ENCODE measurements at places on chromosomes 2 and 18. TPM values are rescaled to one million over a fixed set of nuclear protein-coding genes. Genes with fewer than 3 reads are reported as not detected.
A peak's percentile ranks its signal among the peaks of the same experiment; 100 is the strongest.

Gene HRH4
- total RNA-seq: not detected

Gene ALK
- not detected for total RNA-seq

Gene SH3RF3
- total RNA-seq: 0.06 TPM

Gene VWC2L
- total RNA-seq: not detected

Gene COLEC11
- 0.23 TPM for total RNA-seq

Gene MYOM1
- 1.6 TPM for total RNA-seq

Gene TTN
- 11.5 TPM for total RNA-seq

Gene DNPEP
- total RNA-seq: 64.8 TPM

Gene CYTIP
- total RNA-seq: 231 TPM

DNA sequence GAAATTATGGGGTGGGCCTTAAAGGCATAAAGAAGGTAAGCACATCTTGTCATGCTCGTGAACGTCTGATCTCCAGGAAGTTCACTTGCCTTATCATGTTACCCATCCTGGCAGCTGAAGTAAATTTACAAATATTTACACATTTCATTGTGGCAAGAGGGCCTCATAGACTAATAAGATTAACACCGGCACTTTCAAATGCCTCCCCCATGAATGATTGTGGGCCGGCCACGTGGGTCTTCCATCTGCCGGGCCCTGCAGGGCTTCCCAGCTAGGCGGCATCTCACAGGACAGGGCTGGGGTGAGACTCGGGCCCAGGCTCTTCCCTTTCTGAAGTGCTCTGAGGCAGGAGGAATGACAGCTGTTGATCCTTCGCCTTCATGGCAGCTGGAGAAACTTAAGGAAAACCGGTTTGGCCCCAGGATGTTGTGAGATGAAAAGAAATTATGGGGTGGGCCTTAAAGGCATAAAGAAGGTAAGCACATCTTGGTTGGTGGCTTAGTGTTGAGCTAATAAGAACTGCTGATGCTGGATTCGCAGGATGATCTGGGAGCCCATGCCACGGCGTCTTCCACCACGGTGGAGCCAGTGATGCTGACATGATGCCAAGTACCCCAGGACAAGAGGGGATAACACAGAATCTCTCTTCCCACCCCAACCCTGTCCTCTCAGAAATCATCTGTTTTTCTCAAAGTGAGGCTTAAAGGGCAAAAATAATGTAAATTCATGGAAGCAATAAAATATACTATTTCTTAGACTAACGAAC is 176.3 kb downstream of the SEPTIN10 start:
- peaks cover 5% of the 10 kb centered on the region for H3K27me3 ChIP-seq
- H3K27ac ChIP-seq: no peak overlapping the region
- H3K36me3 ChIP-seq: no peaks in the 10 kb centered on the region
- H3K4me3 ChIP-seq: no peak overlapping the region
- no peak for DNase-seq

DNA sequence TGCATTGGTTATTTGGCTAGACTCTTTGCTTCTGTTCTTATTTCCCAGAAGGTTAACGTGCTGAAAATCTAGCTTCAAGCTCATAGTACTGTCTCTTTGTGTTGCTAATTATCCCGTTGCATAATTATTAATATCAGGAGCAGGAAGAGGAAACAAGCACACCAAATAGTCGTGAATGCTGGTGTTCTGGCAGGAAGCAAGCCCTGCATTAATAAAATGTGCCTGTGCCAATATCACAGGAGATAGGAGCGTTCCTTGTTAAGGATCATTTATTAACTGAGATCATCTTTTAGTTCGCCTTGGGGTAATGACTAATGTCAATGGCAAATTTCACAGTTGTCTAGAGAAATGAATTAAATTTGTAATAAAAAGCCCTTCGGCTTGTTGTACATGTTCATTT is 893.0 kb upstream of the POU3F3 start:
- no peaks in the 10 kb centered on the region for H3K27me3 ChIP-seq
- no peak overlapping the region for H3K27ac ChIP-seq
- no peak for DNase-seq
- H3K4me3 ChIP-seq: no peak overlapping the region

DNA sequence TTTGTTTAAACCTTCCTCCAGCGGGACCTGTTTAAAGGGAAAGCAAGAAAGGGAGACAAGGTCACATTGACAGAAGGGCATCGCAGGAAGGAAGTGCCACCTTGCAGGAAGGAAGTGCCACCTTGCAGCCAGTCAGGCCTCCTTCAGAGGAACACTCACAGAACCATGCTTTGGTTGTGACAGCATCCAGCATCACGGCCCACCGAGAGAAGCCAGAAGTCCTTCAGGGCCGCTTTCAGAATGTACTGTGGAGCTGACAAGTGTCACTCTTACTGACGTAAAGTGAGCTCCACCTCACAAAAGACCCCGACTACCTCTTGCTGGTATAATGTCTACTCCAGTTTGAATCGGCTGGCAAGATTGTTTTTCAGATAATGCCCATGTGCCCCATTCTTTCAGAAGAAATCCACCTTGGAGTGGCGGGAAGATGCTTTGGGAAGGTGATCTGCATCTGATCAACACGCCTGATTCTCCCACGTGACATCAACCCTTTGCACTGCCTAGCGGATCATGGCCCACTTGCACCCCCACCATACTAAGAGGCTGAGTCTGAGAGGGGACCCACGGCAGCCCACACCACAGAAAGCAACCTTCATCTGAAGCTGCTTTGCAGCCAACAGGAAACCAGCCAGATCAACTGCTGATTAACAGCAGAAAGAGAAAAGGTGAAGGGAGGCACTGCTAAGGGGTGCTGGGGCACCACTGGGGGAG is 99.8 kb downstream of the UXS1 start:
- DNase-seq: peak; percentile 82
- peaks cover 50% of the 10 kb centered on the region for H3K4me1 ChIP-seq

- H3K4me3 ChIP-seq: no peak overlapping the region
- H3K27me3 ChIP-seq: no peaks in the 10 kb centered on the region
- H3K27ac ChIP-seq: no peak overlapping the region
- no peaks in the 10 kb centered on the region for H3K4me1 ChIP-seq
- no peak for DNase-seq
- no peaks in the 10 kb centered on the region for H3K36me3 ChIP-seq
These were observed 119.3 kb upstream of the ZSWIM2 start for GRCh38 chr2:186968277-186968676.

DNA sequence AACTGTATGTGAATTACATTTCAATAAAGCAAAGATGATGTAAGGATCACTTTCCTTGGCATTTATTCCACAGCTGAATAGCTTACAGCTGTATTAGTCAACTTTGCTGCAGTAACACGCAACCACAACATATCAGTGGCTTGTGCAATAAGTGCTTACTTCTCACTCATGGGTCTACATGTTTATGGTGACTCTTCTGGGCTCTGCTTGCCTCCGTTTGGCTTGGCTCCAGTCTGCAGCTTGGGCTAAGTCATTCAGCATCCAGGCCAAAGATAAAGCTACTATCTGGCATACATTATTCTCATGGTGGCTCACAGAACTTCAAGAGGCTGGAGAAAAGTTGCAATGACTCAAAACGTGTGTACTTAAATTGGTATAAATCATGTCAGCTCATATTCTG is 355.0 kb downstream of the RNF144A start:
- no peak overlapping the region for H3K27ac ChIP-seq
- no peak overlapping the region for H3K4me3 ChIP-seq
- H3K27me3 ChIP-seq: peaks cover 5% of the 10 kb centered on the region
- no peak for DNase-seq
- no peaks in the 10 kb centered on the region for H3K4me1 ChIP-seq

- no peak overlapping the region for H3K27ac ChIP-seq
- no peaks in the 10 kb centered on the region for H3K4me1 ChIP-seq
- H3K27me3 ChIP-seq: no peaks in the 10 kb centered on the region
- H3K4me3 ChIP-seq: no peak overlapping the region
- no peaks in the 10 kb centered on the region for H3K36me3 ChIP-seq
These were observed 58.5 kb downstream of the CLHC1 start for GRCh38 chr2:55173438-55174054.

- H3K4me3 ChIP-seq: no peak overlapping the region
- DNase-seq: no peak
- H3K4me1 ChIP-seq: no peaks in the 10 kb centered on the region
- no peaks in the 10 kb centered on the region for H3K27me3 ChIP-seq
- no peaks in the 10 kb centered on the region for H3K36me3 ChIP-seq
These were observed 128.4 kb upstream of the CBLN2 start for GRCh38 chr18:72672364-72673184.

DNA sequence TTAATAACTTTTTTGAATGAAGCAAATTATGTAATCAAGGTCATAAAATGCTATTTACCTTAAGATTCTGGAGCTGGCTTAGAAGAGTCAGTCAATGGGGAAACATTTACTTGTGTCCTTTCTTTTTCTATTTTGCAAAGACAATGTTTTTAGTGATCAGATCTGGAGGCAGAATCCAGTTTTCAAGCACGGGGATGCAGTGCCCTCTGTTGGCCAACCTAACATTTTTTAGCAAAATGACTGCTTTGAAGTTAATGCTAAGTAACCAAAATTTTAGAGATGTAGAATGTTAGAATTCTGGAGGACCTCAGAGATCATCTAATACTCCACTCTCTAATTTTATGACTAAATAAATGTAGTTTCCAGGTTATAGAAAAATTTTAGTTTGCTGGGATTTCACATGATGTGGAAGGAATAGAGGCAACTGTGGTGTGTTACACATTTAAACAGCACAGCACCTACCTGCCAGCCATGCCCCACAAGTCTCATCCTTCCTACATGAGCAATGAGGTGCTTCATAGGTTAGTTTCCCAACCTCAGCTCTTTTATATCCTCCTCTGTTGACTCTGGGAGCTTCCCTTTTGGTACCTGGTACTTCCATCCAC is 23.6 kb upstream of the SLC9A4 start:
- H3K36me3 ChIP-seq: peaks cover 3% of the 10 kb centered on the region
- no peak overlapping the region for H3K27ac ChIP-seq
- no peak overlapping the region for H3K4me3 ChIP-seq
- peaks cover 2% of the 10 kb centered on the region for H3K4me1 ChIP-seq
- peak; percentile 74 for DNase-seq

- H3K4me1 ChIP-seq: no peaks in the 10 kb centered on the region
- no peak for DNase-seq
- no peak overlapping the region for H3K4me3 ChIP-seq
- no peaks in the 10 kb centered on the region for H3K36me3 ChIP-seq
- H3K27ac ChIP-seq: no peak overlapping the region
- peaks cover 10% of the 10 kb centered on the region for H3K27me3 ChIP-seq
These were observed 64.9 kb downstream of the MCFD2 start for GRCh38 chr2:46850742-46851141.

DNA sequence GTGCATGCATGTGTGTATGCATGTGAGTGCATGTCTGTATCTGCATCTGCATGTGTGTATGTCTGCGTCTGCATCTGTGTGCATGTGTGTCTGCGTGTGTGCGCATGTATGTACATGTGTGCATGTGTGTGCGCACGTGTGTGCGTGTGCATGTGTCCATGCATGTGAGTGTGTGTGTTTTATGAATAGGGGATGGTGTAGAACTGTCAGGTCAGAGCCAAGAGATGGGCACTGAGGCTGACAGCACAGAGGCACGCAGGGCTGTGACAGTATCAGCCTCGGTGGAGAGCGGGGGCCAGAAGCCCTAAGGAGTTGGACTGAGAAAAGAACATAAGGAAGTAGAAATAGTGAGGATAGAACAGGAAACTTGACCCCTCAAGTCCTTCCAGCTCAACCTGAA is 494.0 kb upstream of the MYT1L start:
- H3K36me3 ChIP-seq: no peaks in the 10 kb centered on the region
- no peaks in the 10 kb centered on the region for H3K4me1 ChIP-seq
- H3K27me3 ChIP-seq: no peaks in the 10 kb centered on the region
- no peak overlapping the region for H3K27ac ChIP-seq
- DNase-seq: no peak

DNA sequence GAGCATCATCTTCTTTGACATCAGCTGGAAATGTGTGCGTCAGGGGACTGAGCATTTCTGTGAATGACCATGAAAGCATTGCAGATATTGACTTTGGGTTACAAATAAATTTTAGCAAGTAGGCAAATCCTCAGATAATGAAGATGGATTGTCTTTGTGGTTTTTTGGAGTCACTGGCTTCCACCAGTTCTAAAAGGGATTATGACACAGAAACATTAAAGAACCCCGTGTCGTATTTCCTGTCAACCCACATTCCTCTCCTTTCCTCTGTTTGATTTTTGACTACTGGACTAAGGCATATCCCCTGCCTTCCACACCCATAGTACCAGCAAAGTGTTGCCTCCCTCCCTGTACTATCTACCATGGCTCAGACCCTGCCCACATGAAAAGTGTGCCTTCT is 268.1 kb downstream of the MYO3B start:
- no peak overlapping the region for H3K4me3 ChIP-seq
- no peaks in the 10 kb centered on the region for H3K4me1 ChIP-seq
- peaks cover 3% of the 10 kb centered on the region for H3K27me3 ChIP-seq
- DNase-seq: no peak

GRCh38 chr2:170862286-170862902 is 45.7 kb downstream of the GAD1 start:
- H3K4me3 ChIP-seq: no peak overlapping the region
- no peak for DNase-seq
- peaks cover 2% of the 10 kb centered on the region for H3K36me3 ChIP-seq
- H3K4me1 ChIP-seq: no peaks in the 10 kb centered on the region
- no peak overlapping the region for H3K27ac ChIP-seq
- H3K27me3 ChIP-seq: peaks cover 10% of the 10 kb centered on the region

- H3K27me3 ChIP-seq: no peaks in the 10 kb centered on the region
- no peak for DNase-seq
- H3K36me3 ChIP-seq: no peaks in the 10 kb centered on the region
- H3K27ac ChIP-seq: no peak overlapping the region
- H3K4me1 ChIP-seq: peaks cover 14% of the 10 kb centered on the region
- no peak overlapping the region for H3K4me3 ChIP-seq
These were observed 65.0 kb upstream of the RPL31 start for GRCh38 chr2:100936972-100937542.

GRCh38 chr18:55287935-55288868 is 299.8 kb downstream of the TCF4 start:
- no peak overlapping the region for H3K4me3 ChIP-seq
- no peak for DNase-seq
- no peak overlapping the region for H3K27ac ChIP-seq
- H3K4me1 ChIP-seq: no peaks in the 10 kb centered on the region
- no peaks in the 10 kb centered on the region for H3K27me3 ChIP-seq

- no peaks in the 10 kb centered on the region for H3K27me3 ChIP-seq
- H3K36me3 ChIP-seq: peaks cover 55% of the 10 kb centered on the region
- no peak for DNase-seq
- H3K4me1 ChIP-seq: peaks cover 9% of the 10 kb centered on the region
- no peak overlapping the region for H3K4me3 ChIP-seq
These were observed 46.7 kb downstream of the GLS start for GRCh38 chr2:190927301-190927700.

GRCh38 chr2:15435474-15435873 is 125.7 kb downstream of the NBAS start:
- H3K27me3 ChIP-seq: no peaks in the 10 kb centered on the region
- H3K4me1 ChIP-seq: no peaks in the 10 kb centered on the region
- no peak overlapping the region for H3K4me3 ChIP-seq

Data from activated CD8-positive, alpha-beta memory T cell treated with anti-CD3 and anti-CD28 coated beads, Interleukin-2, amount 10 ng/mL, durations not matched to agents 7 days and 5 days (primary cell).